Activated T-cell treated with anti-CD3 and anti-CD28 coated beads, Interleukin-2, amount 50 U/mL, for 24 hours (primary cell): ENCODE measurements at places on chromosomes 4 and X.

- no peak for DNase-seq
Measured at GRCh38 chr4:168095776-168096406, 3.6 kb downstream of the ANXA10 start.

DNA sequence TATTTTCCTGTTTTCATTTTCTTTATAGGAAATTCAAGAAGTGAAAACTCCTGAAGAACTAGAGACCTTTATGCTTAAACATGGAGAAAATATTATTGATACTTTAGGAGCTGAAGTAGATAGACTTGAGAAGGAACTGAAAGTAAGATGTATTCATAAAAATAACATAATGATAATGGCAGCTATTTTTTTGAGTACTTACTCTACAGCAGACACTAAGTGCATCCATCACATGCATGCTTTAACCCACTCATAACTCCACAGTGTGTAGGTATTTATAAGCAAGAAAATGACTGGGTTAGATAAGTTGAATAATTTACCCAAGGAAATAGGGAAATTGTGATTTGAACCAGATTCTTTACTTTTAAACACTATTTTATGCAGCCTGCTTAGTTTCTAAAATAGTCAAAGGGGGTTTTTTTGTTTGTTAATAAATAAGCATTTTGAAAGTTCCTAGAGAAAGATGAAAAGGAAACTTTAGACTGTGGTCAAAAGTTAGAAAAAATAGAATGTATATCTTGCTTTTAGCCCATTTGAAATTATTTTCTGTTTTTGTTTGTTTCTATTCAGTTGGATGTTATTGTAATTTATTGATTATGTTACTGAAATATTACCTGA lies 74.2 kb downstream of the BEND4 start:
- no peak for DNase-seq

DNA sequence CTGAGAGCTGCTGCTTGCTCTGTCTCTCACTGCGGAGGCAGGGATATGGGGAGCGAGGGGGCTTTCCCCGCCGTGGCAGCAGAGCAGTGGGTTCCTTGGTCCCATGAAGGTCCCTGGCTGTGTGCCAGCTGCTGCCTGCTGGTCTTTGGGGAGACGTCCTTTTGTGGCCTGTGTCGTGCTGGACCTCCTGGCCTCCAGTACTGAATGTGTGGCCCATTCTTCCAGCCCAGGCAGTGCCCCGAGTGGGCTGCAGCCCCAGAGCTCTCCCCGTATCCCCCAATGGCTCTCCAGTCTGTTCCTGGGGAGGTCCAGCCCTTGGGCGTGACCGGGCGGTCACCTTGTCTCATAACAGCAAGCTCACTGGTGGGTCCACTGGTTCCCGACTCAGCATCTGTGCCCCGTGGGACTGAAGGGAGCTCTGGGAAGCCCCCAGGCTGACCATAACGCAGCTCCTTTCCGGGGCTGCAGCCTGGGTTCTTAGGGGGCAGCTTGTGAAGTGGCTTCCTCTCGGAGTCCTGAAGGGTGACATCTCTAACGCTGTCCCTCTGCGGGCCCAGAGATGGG lies 115.6 kb downstream of the SMIM20 start:
- DNase-seq = no peak

DNA sequence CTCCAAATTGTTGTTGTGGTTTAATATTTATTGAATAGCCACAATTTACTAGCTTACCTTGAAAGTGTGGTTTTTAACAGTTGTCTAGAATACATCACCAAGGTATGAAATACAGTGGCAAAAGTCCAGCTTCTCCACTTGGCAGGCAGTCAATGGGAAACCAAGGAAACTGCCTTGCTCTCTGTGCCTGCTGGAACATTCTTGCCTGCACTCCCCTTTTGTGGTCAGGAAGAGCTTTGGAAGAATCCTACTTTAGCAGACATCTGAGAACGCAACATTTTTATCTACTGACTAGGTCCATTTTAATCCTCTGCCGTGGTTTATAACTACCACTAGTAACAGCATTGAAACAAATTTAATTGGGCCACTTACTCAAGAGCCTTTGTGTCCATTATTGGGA lies 64.5 kb downstream of the TENM3 start:
- DNase-seq = no peak

- no peak for DNase-seq
Measured at GRCh38 chr4:106160560-106160959, 155.4 kb downstream of the TBCK start.

DNA sequence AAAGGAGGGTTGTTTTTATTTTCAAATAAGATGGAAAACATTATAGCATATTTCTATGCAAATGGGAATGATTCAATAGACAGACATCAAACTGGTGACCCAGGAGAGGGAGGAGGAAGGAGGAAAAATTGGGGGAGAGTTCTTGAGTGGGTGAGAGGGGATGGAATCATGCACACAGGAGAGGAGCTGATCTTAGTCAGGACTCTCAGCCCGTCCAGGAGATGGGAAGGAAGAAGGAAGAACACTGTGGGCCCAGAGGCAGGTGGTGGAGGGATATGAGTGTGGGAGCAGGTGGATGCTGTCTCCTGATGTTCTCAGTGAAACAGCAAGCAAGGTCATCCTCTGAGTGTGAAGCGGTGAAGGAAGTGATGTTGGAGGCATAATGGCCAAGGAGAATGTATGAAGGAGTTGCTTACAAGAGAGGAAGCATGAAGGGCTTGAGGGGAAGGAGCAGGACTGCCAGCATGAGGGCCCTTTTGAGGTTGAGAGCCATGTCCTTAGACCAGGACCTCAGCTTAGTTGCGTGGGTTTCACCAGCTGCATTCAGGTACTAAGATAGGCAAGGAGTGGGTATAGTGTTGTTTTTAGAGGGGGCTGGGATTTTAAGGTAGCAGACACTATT lies 161.7 kb upstream of the NAP1L5 start:
- no peak for DNase-seq

DNA sequence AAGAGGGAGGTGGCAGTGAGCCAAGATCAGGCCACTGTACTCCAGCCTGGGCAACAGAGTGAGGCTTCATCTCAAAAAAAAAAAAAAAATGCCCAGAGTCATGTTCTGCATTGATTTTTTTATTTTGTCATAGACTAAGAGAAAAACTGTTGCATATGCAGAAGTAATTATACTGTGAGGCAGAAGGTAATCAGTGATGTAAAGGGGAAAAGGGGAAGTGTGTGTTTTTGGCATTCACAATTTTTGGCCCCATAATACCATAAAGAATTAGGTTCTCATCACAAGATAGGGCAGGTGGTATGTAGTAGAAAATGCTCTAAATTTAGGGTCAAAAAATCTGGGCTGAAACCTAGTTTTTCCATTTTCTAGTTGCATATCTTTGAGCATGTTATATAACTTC lies 47.3 kb upstream of the GAB1 start:
- DNase-seq = no peak

DNA sequence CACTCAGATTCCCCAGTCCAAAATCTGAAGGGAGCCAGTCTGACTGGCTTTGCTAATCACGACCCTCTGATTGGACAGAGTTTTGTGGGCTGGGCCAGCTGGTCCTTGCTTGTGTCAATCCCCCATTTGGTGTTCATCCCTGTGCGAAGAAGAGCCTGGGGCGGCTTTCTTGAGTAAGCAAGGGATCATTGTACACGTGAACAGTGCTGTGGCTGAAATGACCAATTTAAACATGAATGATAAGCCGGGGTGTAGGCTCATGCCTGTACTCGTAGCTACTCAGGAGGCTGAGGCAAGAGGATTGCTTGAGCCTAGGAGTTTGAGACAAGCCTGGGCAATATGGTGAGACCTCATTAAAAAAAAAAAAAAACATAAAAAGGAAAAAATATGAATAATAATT lies 379.1 kb downstream of the RAPGEF2 start:
- DNase-seq = no peak

- no peak for DNase-seq
Measured at GRCh38 chr4:78297116-78297800, 240.1 kb downstream of the FRAS1 start.

GRCh38 chr4:157170321-157170720 lies 50.2 kb upstream of the GRIA2 start:
- no peak for DNase-seq

DNA sequence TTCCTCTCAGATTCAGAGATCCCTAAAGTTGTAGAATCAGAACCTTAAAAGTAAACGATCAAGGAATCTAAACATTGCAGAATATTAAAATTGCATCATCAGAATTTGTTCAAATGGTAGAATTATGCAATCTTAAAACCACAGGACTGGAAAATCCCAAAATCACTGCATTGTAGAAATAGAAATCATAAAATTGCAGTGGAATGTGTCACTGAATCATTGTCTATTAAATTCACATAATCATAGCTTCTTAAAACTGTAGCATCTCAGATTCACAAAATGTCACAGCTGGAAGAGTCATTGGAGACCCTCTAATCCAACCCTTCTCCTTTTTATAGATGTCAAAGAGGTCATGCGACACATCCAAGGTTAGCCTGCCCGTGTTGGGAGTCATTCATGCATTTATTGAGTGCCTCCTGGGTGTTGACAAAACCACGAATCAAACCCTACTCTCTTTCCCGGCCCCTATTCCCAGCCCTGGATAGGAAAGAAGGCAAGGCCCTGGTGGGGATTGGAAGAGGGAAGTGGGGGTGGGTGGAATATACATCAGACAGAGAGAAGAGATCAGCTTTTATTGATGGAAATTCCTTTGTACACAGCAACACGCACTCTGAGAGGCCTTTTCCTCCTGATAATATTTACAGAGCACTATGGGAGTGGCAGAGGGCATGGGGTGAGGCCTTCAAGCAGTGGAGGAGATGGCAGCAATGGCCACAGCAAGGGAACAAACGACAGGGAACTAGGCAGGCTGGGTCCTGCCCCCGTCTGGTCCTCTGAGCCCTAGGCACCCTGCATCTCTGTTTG lies 15.4 kb downstream of the IQSEC2 start:
- DNase-seq = no peak

DNA sequence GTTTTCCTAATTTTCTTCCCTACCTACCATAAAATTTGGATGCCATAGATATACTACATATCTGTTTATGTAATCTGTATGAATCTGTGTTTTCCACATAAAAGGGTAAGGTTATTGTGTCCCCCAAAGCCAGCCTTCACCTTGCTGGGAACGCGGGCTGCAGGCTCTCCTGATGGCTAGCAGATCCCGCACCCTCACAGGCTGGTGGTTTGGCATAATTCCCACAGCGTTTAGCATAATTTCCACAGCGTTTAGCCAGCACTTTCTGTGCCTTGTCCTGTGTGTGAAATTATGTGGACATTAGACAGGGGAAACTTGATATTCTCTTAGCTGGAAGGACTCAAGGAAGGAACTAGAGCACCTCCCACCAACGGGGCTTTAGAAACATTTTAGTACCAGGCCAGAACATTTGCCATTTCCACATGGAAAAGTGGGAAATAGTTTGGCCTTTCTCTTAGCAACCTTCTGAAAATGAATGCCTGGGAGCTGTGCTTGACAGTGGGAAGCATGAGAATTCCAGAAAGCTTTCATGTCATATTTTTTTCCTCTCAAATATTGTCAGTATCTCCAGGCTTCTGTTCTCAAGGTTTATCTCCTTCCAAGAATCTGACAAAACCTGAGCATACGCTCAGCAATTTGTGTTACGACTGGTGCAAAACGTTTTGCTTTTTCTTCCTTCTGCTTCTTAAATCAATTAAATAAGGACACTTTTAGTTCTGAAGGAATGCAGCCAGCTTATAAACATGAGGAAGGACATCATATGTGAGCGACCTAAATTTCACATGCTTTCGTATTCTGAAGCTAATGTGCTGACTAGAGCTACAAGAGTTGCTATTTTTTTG lies 67.9 kb downstream of the STK32B start:
- no peak for DNase-seq

- no peak for DNase-seq
Measured at GRCh38 chr4:15735536-15735935, 32.7 kb downstream of the BST1 start.

GRCh38 chrX:153598541-153599191 lies at the start of gene CCNQ:
TSS of gene CCNQ (minus strand) at chrX:153599139. CDS start at chrX:153599073, 66 bp downstream.
- DNase-seq = peak; percentile 67

GRCh38 chrX:154136627-154137161 lies 7.3 kb upstream of the OPN1LW start:
- peak; percentile 84 for DNase-seq

DNA sequence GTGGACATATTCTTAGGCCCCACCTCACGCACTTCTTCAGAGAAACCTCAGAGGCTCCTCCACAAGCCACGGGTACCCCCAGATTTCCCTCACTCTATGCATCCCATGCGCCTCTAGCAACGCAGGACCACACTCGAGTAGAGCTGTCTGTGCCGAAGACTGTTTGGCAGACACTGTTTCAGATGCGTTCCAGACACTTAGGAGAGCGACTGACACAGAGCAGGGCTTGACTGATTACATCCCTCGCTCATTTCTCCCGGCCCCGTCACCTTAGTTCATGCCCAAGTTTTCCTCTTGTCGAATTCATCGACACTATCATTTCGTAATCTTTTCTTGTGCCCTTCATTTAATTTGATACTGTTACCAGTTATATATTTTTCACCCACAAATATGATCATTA lies 15.0 kb downstream of the SORBS2 start:
- DNase-seq = no peak

DNA sequence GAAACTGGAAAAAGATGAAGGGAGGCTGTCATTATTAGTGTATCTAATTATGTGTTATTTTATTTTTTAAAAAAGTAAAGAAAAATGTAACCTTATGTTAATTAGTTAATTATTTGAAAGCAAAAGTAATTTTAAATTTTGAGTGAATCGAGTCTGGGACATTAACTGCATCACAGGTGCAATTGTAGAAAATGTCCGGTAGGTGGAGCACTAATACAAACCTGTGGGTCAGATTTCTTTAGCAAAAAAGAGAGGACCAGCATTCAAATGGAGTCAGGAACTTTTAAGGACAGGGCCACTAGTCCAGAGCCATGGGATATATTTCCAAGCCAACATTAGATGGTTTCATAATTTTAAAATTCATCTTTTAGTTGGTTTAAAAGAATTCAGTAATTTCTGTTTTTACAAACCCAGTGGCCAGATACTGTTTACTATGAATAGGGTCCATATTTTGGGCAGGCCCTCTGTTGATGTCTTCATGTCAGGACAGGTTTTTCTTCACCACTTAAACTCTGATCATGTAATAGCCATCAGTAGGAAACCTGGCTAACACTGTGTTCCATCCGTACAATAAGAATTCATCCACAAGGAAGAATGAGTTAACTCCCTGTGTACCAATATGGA lies 27.2 kb downstream of the BST1 start:
- no peak for DNase-seq

GRCh38 chr4:68272860-68273259 lies 27.4 kb upstream of the TMPRSS11B start:
- DNase-seq = no peak

GRCh38 chrX:72268597-72269365 lies 8.3 kb downstream of the RPS4X start:
- DNase-seq = no peak

GRCh38 chrX:11416600-11416999 lies 123.4 kb downstream of the AMELX start:
- no peak for DNase-seq

- no peak for DNase-seq
Measured at GRCh38 chr4:76559236-76560071, 124.4 kb downstream of the SHROOM3 start.

GRCh38 chr4:114384629-114385028 lies 214.0 kb upstream of the UGT8 start:
- DNase-seq = no peak

GRCh38 chr4:110751986-110752385 lies 129.1 kb upstream of the PITX2 start:
- no peak for DNase-seq

GRCh38 chrX:11189097-11189496 lies 78.0 kb downstream of the HCCS start:
- no peak for DNase-seq

- no peak for DNase-seq
Measured at GRCh38 chr4:52059372-52059771, 8.3 kb downstream of the SPATA18 start.
